ENCODE measurements at places on chromosomes 1 and 21.

- DNase-seq, result no peak
Observed at GRCh38 chr1:27937524-27937836, 2.7 kb downstream of the SMPDL3B start.

DNA sequence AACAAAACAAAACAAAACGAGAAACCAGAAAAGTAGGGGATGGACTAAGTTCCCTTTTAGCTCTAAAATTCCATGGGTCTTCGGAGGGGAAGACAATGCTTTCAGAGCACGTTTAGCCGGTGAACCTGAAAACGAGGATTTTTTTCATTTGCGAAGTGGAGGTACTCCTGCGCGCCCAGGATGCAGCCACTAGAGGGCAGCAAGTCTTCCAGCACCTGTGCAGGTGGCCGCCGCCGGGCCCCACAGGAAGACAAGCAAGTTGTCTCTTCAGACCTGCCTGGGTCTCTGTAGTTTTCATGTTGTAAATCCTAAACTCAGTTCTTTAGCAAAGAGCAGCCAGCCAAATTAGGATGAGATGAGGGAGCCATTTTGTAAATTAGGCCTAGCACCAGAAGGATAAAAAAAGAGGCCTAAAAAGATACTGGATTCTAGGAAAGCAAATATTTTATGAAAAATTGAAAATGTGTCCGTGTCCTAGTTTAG is 17.7 kb upstream of the SNX27 start:
- DNase-seq, result peak; percentile 31

- DNase-seq, result peak; percentile 22
Observed at GRCh38 chr1:224245188-224245587, 62.1 kb downstream of the DEGS1 start.

DNA sequence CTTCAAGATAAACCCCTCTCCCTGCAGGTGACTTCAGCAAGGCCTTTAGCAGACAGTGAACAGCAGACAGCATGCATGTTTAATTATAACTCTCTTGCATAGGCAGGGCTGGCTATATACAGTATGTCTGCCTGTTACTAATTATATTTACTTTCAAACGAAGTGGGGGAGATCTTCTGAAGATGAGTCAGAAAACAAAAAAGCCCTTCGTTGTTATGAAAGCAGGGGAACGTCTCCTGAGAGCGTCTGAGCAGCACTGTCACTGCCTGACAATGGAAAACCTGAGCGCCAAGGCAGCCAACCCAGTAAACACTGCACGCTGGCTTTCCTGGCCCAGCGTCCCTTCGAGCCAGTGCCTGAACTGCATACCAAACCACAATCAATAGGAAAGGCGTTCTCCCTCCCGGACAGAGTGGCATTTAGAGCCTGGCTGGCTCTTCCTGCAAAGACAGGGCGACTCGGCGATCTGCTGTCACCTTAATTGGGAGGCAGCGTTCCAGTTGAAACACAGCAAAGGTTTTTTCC is 54.1 kb downstream of the TOMM20 start:
- DNase-seq, result peak; percentile 81

DNA sequence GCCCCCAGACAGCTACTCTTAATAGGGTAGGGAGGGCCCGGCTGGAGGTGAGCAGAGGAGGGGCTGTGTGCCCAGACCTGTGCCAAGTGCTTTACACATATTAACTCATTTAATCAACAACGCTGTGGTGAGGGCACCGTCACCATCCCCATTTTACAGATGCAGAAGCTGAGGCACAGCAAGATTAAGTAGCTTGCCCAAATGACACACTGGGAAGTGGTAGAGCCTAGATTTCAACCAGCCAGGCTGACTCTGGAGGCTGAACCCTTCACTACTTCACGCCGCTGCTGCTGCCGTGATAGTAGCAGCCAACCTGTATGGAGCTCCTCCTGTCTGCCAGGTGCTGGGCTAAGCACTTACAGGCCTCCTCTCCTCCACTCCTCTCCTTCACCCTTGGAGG is 127.2 kb downstream of the PTPRU start:
- DNase-seq, result no peak
